PC-9 (cell line): ENCODE measurements at places on chromosomes 3 and 15.
A peak's percentile ranks its signal among the peaks of the same experiment; 100 is the strongest.

DNA sequence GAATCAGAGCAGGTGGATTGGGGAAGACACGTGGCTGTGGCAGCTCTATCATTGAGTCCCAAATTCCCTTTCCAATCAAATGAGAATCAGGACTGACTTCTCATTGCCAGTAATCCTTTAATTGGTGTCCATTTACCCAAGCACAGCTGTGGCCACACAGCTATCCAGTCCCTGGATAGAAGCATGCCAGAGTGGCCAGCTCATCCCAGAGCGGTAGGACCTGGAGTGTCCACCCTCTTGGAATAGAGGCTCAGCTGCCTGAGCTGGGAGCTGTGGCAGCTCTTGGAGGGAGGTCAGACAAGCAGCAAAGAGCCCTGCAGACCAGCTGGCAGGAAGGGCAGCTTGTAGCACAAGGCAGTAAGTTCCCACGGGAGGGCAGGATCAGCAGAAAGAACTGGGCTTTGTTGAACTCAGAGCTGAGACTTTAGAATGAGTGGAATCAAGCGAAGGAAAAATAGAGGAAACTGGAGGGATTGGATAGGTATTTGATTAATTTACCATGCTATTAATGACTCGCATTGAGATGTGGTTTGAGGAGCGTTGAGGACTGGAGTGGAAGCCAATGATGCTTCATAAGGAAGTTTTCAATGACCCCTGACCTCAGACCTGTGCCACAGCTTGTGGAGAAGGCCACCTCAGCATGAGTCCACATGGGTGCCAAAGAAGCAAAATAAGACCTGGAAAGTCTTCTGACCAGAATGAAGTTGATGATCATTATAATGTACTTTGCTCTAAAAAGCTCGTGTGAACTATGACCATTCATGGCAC, 6.9 kb upstream of the ALPK3 start:
- 0 out of 2 replicates have a peak, but pooled peaks cover 8% of the 10 kb centered on the region for H3K4me1 ChIP-seq
- no peak overlapping the region for H3K27ac ChIP-seq
- H3K27me3 ChIP-seq: no peaks in the 10 kb centered on the region

DNA sequence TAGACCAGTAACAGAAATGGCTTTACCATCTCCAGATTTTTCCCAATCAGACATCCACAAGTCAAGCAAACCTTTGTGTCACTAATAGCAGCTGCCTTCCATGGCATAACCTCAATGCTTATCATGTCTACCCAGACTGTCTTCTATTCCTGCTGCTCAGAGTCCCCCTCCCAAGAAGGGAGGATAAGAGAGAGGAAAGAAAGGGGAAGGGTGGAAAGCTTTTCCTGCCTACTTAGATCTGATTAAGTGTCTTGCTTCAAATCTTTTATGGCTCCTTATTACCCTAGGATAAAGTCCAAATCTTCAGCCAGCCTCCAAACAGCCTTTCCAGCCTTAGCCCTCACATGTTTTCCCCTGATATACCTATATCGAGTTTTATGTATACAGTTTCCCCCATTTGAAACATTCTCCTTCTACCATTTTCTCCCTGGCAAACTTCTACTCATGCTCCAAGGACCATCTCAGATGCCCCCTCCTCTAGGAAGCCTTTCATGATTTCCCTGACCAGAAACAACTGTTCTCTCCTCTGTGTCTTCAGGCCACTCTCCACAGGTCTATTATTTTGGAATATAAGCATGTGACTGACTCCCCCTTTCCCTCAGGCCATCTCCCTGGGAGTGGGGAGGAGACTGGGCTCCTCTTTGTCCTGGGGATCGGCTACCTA, 7.9 kb upstream of the SSUH2 start:
- no peaks in the 10 kb centered on the region for H3K36me3 ChIP-seq
- no peak overlapping the region for H3K4me3 ChIP-seq
- no peaks in the 10 kb centered on the region for H3K27me3 ChIP-seq
- no peak for DNase-seq
- H3K27ac ChIP-seq: no peak overlapping the region
- peaks cover 3% of the 10 kb centered on the region for H3K4me1 ChIP-seq

- DNase-seq: no peak
- H3K27me3 ChIP-seq: no peaks in the 10 kb centered on the region
- H3K4me3 ChIP-seq: no peak overlapping the region
- H3K36me3 ChIP-seq: no peaks in the 10 kb centered on the region
- no peaks in the 10 kb centered on the region for H3K4me1 ChIP-seq
Measured at GRCh38 chr3:126440709-126440995, 35.0 kb downstream of the ZXDC start.

GRCh38 chr3:157167371-157168042, 7.6 kb upstream of the CCNL1 start:
- H3K27ac ChIP-seq: no peak overlapping the region
- peaks cover 7% of the 10 kb centered on the region; the same call in 1 of the 2 replicates for H3K4me1 ChIP-seq
- H3K36me3 ChIP-seq: no peaks in the 10 kb centered on the region
- no peak for DNase-seq

GRCh38 chr15:36415643-36416042, 163.8 kb upstream of the CDIN1 start:
- no peaks in the 10 kb centered on the region for H3K27me3 ChIP-seq
- no peak overlapping the region for H3K27ac ChIP-seq
- H3K4me1 ChIP-seq: no peaks in the 10 kb centered on the region

- no peak for DNase-seq
- H3K27me3 ChIP-seq: 0 out of 2 replicates have a peak, but pooled peaks cover 3% of the 10 kb centered on the region
- H3K4me3 ChIP-seq: no peak overlapping the region
- H3K27ac ChIP-seq: no peak overlapping the region
- H3K36me3 ChIP-seq: no peaks in the 10 kb centered on the region
Measured at GRCh38 chr15:61146931-61147230, 82.2 kb downstream of the RORA start.

DNA sequence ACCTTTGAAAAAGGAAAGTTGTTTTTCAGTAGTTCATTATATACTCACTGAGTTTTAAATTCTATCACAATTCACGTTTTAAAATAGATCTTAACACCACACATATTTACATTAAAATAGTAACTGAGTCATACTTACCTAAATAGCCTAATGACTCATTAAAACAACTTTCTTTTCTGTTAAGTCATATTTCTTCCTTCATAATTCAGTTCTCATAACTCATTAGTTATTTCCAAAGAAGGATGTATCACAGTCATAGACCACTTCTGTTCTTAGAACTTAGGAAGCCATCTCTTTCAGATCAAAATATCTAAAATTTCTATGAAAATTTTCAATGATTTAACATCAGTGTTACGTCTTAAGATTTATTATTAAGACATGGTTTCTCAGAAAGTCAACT, 885.9 kb downstream of the FHIT start:
- no peak overlapping the region for H3K27ac ChIP-seq
- no peaks in the 10 kb centered on the region for H3K27me3 ChIP-seq
- H3K36me3 ChIP-seq: no peaks in the 10 kb centered on the region

DNA sequence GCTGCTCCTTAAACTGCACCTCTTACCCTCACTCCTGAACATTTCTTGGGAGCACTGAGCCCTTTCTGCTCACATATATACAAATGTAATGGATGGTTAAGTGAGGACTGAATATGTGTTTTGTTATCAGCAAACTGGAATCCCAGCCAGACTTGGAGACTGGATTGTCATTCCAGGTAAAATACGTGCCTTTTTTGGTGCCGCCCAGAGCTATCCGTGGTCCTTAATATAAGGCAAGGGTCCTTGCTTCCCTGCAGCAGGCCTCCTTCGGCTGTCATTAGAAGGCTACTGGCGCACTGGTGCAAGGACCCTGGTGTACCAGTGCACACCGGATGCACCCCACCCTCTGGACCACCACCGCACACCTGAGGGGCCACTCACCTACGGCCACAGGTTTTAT, 1.1 kb upstream of the GABRB3 start:
- H3K27me3 ChIP-seq: no peaks in the 10 kb centered on the region
- no peak overlapping the region for H3K4me3 ChIP-seq
- DNase-seq: no peak
- no peaks in the 10 kb centered on the region for H3K4me1 ChIP-seq
- no peaks in the 10 kb centered on the region for H3K36me3 ChIP-seq

- no peaks in the 10 kb centered on the region for H3K36me3 ChIP-seq
- no peak overlapping the region for H3K4me3 ChIP-seq
Measured at GRCh38 chr15:27468151-27468591, 497.2 kb downstream of the GABRG3 start.

DNA sequence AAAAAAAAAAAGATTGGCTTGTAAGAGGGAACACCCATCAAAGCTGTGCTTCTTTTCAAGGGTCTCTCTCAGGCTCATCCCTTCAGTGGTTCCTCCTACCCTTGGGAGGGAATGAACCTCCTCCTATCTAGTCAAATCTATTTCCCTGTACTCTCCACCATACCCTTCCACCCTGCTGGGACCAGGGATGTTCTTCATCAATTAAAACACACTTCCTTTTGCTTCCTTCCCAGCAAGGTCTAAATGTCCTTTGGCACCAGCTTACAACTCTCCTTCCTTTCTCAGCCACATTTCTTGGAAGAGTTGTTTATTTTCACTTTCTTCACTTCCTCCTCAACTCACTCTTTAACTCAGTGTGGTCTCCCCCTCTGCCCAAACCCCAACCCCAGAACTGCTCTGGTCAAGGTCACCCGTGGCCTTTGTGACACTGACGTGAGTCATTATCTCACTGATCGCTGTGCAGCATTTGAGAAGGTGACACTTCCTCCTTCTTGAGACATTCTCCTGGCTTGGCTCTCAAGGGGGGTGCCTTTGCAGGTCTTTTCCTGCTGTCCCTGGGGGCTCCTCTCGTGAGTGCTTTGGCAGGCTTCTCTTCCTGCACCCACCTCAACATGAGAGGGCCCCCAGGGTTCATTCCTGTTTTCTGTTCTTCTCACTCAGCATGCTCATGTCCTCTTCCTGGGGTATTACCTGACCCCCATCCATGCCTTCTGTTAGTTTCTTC, 210.5 kb upstream of the TLE3 start:
- H3K36me3 ChIP-seq: no peaks in the 10 kb centered on the region
- no peak overlapping the region for H3K4me3 ChIP-seq
- no peaks in the 10 kb centered on the region for H3K27me3 ChIP-seq
- peak; percentile 47 for DNase-seq
- peaks cover 26% of the 10 kb centered on the region for H3K4me1 ChIP-seq
- H3K27ac ChIP-seq: no peak overlapping the region
